Fibroblast of lung (primary cell): ENCODE measurements at places on chromosomes 16 and 17. TPM values are rescaled to one million over a fixed set of nuclear protein-coding genes. Genes with fewer than 3 reads are reported as not detected.

SYNGR2 gene
- 9.5 and 15.5 TPM in 2 replicates for total RNA-seq

GRCh38 chr17:59688008-59688407 is 19.2 kb downstream of the PTRH2 start:
- no peaks in the 10 kb centered on the region for H3K27me3 ChIP-seq
- H3K36me3 ChIP-seq = peaks cover 17% of the 10 kb centered on the region
- no peak overlapping the region for H3K4me3 ChIP-seq
- peak; percentile 35 for DNase-seq
- H3K4me1 ChIP-seq = no peaks in the 10 kb centered on the region

CACNG4 gene
- total RNA-seq = not detected in 2 replicates

CTRL gene
- total RNA-seq = 0.26 and 0.33 TPM in 2 replicates

GRCh38 chr17:6380915-6381438 is 53.9 kb downstream of the AIPL1 start:
- H3K36me3 ChIP-seq = no peaks in the 10 kb centered on the region
- H3K27me3 ChIP-seq = no peaks in the 10 kb centered on the region
- DNase-seq = peak; percentile 55
- H3K4me3 ChIP-seq = no peak overlapping the region
- no peaks in the 10 kb centered on the region for H3K4me1 ChIP-seq
- H3K27ac ChIP-seq = no peak overlapping the region

GRCh38 chr17:57091186-57091618 is 6.2 kb downstream of the AKAP1 start:
- DNase-seq = no peak
- H3K27ac ChIP-seq = no peak overlapping the region
- H3K4me1 ChIP-seq = peaks cover 2% of the 10 kb centered on the region
- H3K4me3 ChIP-seq = no peak overlapping the region
- no peaks in the 10 kb centered on the region for H3K36me3 ChIP-seq

DNA sequence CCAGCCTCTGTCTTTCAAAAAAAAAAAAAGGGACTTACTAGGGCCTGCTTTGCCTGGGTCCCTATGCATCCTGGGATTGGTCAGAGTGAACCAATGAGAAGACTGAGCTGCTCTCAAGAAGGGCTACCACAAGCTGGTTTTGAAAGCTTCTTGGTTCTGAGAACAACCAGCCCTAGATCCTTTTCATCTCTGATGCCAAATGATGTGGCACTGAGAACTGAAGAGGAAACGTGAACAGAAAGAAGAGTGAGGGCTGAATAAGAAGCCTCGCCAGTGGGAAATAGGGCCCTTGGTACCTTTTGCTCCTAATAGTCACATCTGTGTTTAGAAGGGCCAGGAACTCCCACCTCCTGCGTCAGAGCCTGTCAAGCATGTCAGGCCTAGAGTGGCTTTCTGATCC is 10.7 kb downstream of the TACO1 start:
- no peak overlapping the region for H3K4me3 ChIP-seq
- no peak overlapping the region for H3K27ac ChIP-seq
- H3K36me3 ChIP-seq = peaks cover 6% of the 10 kb centered on the region
- DNase-seq = no peak
- no peaks in the 10 kb centered on the region for H3K27me3 ChIP-seq

- no peak overlapping the region for H3K27ac ChIP-seq
- H3K4me3 ChIP-seq = no peak overlapping the region
- no peaks in the 10 kb centered on the region for H3K27me3 ChIP-seq
- H3K36me3 ChIP-seq = no peaks in the 10 kb centered on the region
- peak; percentile 78 for DNase-seq
Observed at GRCh38 chr16:79628501-79628975, 28.0 kb upstream of the MAF start.

GRCh38 chr17:6381526-6382465 is 53.1 kb downstream of the AIPL1 start:
- no peaks in the 10 kb centered on the region for H3K27me3 ChIP-seq
- H3K27ac ChIP-seq = no peak overlapping the region
- H3K4me3 ChIP-seq = no peak overlapping the region
- no peak for DNase-seq

GRCh38 chr16:89120281-89120680 is 26.6 kb downstream of the ACSF3 start:
- no peak overlapping the region for H3K4me3 ChIP-seq
- no peak overlapping the region for H3K27ac ChIP-seq
- no peaks in the 10 kb centered on the region for H3K4me1 ChIP-seq
- no peak for DNase-seq

DNA sequence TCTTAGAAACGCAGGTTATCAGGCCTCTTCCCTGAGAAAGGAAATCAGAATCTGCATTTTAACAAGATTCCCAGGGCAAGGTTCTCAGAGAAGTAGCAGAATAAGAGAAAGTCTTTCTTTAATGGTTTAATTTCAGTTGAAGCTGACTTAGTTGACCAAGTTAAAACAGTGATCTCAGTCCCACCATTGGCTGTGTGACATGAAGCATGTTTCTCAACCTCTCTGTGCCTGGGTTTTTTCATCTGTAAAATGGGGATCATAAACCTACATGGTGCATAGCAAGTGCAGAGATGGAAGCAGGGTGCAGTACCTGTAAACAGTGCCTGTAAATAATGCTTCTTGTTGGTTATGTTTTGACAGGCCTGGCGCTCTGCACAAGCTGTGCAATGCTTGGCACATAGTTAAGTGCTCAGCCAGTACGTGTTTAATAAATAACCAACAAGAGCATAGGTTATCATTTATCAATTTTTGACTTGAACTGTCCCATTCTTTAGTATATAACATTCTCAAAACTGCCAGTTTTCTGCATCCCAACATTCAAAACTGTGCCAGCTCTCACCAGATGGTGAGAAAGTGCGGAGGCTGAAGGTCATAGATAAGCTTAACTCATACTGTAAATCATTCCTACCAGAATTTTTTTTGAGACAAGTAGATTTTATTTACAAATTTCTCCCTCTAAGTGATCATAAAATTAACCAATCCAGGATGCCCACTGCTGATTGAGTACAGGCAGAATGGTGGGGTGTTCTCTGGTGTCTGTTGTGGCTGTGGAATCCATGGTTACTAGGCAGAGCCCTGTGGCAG is 6.9 kb downstream of the C17orf67 start:
- H3K36me3 ChIP-seq = no peaks in the 10 kb centered on the region
- no peak overlapping the region for H3K4me3 ChIP-seq
- no peaks in the 10 kb centered on the region for H3K27me3 ChIP-seq
- H3K4me1 ChIP-seq = no peaks in the 10 kb centered on the region

UMOD gene
- not detected in 2 replicates for total RNA-seq

DNA sequence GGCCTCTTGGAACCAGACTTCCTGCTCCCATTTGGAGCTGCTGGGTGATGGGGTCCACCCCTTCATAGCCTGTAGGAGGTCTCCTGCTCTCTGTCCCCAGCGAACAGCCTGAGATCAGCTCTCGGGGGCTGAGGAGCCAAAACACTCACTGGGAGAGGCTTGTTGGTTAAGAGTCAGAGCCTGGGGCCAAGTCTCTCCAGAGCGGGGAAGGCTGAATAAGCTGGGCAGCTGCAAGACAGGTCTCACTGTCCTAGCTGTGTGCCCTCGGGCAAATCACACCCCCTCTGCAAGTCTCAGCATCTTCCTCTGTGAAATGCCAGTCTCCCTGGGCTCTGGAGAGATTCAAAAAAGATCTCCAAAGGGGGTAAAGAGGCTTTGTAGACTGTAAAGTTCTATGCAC is 174.6 kb downstream of the WSCD1 start:
- no peak overlapping the region for H3K4me3 ChIP-seq
- no peak for DNase-seq
- no peaks in the 10 kb centered on the region for H3K36me3 ChIP-seq
- no peak overlapping the region for H3K27ac ChIP-seq
- H3K27me3 ChIP-seq = no peaks in the 10 kb centered on the region
